HFFc6 (cell line): ENCODE measurements at places on chromosomes 12 and 14.

DNA sequence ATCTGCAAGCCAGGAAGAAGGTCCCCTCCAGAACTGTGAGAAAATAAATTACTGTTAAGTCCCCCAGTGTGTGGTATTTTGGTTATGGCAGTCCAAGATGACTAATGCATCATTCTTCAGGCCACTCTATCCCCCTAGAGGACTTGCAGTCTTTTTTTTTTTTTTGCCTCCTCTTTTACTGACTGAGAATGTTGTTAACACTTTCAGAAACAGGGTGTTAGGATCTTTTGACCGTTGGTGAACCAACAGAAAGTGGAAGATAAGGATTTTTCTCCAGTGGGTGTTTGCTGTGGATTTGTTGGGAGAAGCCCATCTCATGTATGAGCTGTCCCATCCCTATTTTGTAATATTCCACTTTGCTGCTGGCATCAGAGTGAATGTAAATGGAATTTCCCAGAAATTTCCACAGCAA, 37.8 kb downstream of the MARK3 start:
- peak; percentile 33 for DNase-seq

DNA sequence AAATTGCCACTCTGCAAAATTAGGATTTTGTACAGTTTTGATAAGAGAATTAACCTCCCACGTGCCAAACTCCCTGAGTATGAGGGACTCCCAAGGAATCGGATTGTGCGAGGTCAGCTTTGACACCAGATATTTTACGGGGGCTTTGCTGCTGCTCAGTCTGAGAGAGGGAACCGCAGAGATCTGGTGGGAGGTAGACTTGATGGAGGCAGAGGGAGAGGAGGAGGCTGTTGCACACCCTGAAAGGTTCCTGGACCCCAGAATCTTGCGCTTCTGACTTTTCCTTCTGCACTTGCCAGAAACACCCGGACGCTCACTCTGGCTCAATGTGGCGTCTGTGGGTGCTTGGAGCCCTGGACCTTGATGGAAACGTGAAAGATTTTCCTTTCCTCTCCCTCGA, 83.9 kb downstream of the PAPOLA start:
- DNase-seq = no peak

DNA sequence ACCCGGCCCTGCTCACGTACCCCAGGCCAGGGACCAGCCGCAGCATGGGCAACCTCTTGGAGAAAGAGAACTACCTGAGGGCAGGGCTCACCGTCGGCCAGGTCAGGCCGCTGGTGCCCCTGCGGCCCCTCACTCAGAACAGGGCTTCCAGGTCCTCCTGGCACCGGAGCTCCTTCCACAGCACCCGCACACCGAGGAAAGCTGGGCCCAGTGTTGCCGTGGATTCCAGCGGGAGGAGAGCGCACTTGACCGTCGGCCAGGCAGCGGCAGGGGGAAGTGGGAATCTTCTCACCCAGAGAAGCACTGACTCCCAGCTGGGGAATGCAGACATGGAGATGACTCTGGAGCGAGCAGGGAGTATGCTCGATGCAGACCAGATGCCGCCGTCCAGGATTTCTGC, 7.9 kb upstream of the VAMP1 start:
- DNase-seq = no peak

DNA sequence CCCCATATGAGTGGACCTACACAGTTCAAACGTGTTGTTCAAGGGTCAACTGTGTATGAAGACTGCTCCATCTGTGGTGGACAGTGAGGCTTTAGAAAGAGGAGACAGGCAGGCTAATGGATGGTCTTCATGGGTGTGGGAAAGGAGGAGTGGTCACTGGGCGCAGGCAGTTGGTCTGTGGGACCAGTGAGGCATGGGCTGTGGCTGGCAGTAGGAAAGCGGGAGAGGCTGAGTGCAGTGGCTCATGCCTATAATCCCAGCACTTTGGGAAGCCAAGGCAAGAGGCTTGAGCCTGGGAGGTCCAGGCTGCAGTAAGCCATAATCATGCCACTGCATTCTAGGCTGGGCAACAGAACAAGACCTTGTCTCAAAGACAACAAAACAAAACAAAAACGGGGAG, 2.0 kb upstream of the NR4A1 start:
- no peak for DNase-seq

- DNase-seq = no peak
These were observed 80.6 kb downstream of the PRICKLE1 start for GRCh38 chr12:42508913-42509460.

DNA sequence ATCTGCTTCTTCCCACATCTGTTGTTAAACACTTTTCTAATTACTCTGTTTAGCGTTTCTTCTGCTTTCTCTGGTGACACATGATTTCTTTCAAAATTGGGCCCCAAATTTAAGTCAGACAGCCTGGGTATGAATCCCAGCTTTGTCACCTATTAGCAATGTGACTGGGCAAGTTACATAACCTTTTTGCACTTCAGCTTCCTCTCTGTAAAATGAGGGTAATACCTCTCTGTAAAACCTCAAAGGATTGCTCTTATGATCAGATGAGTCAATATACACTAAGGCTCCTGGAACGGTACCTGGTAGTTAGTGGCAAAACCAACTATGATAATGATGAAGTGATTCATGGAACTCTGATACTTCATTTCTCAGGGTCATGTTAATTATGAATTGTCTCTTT, 33.0 kb downstream of the E2F7 start:
- peak; percentile 72 for DNase-seq

GRCh38 chr14:63578300-63578699, 35.1 kb upstream of the PPP2R5E start:
- DNase-seq = no peak

DNA sequence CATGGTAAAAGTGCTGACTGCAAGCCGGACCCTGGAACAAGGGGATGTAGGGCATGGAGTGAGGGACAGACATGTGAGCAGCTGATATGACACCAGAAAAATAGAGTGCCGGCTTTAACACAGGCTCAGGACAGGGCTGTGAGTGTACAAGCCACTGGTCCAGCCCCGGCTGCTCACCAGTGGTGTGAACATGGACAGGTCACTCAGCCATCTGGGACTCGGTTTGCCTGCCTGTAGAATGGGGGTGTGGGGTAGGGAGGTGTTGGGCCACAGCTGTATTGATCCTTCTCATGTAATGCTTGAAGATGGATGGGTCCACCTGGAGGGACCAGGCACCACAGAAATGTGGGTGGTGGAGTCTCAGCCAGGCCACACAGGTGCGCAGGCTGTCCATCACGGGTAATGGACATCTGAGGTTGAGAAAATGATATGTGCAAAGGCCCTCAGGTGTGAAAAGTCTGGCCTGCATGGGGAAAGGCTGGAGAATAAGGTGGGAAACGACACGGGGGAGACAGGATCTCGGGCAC, 10.6 kb upstream of the KRT74 start:
- no peak for DNase-seq

DNA sequence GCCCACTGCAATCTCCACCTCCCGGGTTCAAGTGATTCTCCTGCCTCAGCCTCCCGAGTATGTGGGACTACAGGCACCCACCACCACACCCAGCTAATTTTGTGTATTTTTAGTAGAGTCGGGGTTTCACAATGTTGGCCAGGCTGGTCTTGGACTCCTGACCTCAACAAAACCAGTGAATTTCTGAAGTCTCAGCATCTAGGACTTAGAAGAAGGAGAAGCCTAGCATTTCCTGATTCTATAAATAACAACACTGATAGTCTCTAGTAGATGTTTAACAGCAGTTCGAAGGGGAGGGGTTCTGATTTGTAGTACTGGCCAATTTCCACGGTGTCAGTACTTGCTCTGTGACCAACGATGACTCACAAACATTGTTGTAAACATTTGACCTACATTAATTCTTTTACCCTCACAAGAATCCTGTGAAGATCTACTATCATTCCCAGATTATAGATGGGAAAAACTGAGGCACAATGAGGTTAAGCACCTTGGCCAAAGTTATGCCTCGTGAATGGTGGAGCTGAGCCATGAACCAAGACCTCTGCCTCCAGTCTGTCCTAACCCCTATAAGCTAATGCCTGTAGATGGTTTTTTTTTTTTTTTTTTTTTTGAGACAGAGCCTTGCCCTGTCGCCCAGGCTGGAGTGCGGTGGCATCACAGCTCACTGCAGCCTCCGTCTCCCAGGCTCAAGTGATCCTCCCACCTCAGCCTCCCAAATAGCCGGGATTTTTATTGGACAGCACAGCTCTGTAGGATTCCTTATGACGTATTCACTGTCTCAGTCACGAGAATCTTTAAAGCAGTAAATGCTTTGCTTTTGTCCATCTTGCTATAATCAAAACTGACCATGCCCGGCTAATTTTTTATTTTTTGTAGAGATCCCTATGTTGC, 5.2 kb downstream of the P2RX4 start:
- DNase-seq = peak; percentile 96

- DNase-seq = no peak
These were observed 119.1 kb upstream of the FAR2 start for GRCh38 chr12:29030006-29030405.
